ENCODE measurements at places on chromosomes 5 and 9.

- no peak for DNase-seq
Measured at GRCh38 chr5:149616727-149617285, 35.5 kb downstream of the ARHGEF37 start.

DNA sequence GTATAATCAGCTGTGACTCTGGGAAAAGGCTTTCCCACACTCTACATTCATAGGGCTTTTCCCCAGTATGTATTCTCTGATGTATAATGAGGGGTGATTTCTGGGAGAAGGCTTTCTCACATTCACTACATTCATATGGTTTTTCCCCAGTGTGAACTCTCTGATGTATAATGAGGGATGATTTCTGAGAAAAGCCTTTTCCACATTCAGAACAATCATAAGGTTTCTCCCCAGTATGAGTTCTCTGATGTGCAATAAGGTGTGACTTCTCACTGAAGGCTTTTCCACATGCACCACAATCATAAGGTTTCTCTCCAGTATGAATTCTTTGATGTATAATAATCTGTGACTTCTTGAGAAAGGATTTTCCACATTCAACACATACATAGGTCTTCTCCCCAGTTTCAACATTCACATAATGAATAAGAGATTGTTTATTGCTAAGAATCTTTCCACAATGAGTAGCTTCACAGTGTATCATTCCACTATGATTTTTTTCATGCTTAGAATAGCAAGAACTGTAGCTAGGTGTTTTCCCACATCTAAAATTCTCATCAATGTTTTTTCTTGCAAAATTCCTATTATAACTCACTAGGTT, 26.7 kb upstream of the ZNF300 start:
- DNase-seq: no peak

GRCh38 chr9:95516221-95516733, 494 bp downstream of the PTCH1 start:
- DNase-seq: no peak

DNA sequence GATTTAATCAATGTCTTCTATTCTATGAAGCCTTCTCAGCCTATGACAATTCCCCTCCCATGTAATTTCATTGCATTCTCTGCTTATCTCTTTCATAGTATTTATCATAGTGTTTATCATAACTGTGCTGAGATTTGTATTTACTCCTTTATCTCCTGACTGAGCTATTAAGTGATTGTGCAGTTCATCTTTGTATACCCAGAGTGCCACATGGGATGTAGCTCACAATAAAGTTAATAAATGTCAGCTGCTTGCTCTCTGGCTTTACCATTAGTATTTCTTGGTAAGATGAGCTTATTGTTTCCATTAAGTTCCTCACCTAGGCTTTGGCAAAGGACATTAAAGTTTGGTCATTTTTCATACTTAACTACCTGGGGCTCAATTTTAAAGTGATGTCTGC, 275.1 kb upstream of the MPDZ start:
- no peak for DNase-seq

- no peak for DNase-seq
Measured at GRCh38 chr5:85453026-85453349, 1068.3 kb upstream of the EDIL3 start.

DNA sequence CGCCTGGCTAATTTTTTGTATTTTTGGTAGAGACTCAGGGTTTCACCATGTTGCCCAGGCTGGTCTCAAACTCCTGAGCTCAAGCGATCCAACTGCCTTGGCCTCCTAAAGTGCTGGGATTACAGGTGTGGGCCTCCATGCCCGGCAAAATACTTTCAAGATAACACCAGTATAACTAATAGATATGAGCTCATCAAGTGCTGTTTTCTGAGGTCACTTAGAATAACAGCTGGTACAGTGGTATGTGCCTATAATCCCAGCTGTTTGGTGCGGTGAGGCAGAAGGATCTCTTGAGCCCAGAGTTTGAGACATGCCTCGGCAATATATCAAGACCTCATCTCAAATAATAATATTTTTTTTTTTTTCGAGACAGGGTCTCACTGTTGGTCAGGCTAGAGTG, 30.5 kb upstream of the CREBRF start:
- no peak for DNase-seq

GRCh38 chr5:68932830-68933434, 160.9 kb upstream of the SLC30A5 start:
- DNase-seq: no peak

GRCh38 chr9:2029666-2030170, 14.6 kb downstream of the SMARCA2 start:
- DNase-seq: no peak

DNA sequence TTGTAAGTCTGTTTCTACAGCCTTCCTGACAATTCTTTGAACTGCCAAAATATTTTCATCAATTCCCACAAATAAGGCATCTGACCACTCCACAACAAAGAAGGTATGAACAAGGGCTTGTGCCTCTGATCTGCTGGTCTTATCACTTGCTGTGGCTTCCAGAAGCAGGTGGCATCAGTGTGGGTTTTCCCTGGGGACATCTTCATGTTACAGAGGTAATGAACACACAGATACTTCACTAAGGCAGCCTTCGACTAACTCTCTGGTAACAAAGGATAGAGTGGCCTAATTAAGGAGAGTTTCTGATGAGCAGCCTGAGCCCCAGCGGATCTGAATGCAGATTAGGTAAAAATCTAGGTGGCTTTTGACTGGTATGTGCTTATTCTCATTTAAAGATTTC, 15.2 kb upstream of the ERAP2 start:
- no peak for DNase-seq

DNA sequence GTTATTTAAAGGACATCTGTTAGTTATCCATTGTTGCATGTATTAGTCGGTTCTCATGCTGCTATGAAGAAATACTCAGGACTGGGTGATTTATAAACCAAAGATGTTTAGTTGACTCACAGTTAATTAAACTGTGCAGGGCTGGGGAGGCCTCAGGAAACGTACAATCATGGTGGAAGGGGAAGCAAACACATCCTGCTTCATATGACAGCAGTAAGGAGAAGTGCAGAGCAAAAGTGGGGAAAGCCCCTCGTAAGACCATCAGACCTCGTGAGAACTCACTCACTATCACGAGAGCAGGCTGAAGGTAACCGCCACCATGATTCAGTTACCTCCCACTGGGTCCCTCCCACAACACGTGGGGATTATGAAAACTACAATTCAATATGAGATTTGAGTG, 2064.1 kb downstream of the MAT2B start:
- DNase-seq: no peak

DNA sequence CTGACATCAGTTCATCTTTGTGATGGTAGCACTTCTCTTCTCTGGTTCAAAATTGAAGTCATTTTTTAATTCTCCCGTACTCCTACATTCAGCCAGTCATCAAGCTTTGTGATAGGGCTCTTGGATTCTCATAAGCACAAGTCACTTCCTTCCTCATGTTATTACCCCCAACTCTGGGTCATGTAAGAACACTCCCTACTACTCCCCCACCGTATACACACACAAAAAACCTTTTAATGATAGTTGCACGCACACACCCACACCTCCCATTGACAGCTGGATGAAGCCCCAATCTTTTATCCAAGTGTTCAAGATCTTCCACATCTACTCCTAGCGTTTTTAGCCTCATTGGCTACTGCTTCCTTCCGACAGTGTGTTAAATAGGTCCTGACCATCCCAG, 16.8 kb downstream of the KDM3B start:
- DNase-seq: no peak

GRCh38 chr5:10836986-10837385, 76.0 kb upstream of the DAP start:
- DNase-seq: peak; percentile 44

- no peak for DNase-seq
Measured at GRCh38 chr5:38257308-38258041, 884 bp upstream of the EGFLAM start.

DNA sequence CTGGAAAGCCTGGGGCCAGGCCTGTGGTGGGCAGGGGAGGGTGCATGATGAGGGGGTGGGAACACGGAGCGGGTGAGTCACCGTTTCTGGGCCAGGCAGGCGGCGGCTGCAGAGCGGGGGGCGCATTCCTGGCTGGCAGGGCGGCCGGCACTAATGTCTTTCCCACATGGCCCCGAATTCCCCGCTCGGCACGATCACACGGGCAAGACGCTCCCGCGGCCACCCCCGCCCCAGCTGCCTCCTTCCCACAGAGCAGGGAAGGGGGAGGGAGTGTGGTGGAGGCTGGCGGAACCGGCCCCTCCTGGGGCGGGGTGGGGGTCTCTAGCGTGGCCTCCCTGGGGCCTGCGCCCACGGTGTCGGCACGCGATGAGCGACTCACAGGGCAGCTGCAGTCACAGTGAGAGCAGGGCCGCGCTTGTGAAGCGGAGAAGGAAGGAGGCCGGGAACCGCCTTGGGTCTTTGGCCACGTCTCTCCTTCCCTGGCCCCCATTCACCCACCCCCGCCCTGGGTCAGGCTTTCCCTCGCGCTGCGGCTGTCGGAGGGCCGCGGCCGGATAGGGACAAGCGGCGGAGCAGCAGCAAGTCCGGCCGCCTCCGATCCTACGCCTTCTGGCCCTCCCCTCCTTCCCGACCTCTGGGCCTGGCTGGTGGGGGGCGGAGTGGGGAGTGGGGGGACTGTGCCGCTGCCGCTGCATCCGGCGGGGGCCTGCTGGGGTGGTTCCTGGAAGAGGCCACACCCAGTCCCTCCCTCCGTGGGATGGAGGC, 48.9 kb downstream of the CXXC5 start:
- DNase-seq: peak; percentile 84

DNA sequence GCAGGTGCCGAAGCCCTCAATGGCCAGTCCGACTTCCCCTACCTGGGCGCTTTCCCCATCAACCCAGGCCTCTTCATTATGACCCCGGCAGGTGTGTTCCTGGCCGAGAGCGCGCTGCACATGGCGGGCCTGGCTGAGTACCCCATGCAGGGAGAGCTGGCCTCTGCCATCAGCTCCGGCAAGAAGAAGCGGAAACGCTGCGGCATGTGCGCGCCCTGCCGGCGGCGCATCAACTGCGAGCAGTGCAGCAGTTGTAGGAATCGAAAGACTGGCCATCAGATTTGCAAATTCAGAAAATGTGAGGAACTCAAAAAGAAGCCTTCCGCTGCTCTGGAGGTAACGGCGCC, 32.9 kb downstream of the CXXC5 start:
- DNase-seq: no peak

DNA sequence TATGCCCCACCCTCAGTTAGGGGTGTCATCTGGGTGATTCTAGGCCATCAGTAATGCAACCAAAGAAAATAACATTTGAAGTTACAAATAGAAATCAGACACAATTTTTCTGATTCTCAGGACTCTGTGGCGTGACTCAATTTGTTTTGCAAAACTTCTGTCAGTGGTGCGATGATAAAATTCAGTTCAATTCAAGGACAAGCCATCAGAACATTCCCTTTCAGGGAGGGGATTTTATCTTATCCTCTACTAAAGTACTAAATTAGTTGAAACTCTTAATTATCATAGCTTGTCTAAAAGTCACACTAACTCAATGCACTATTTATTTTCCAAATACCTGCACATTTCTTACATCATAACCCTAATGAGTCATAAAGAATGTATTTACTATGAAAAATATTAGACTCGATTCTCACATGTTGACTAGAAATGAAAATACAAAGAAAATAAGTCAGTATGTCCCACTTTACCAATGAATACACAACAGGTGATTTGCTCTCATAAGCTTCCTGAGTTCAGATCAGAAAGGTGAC, 28.2 kb downstream of the HTR4 start:
- no peak for DNase-seq

- no peak for DNase-seq
Measured at GRCh38 chr5:133877351-133878235, 90.8 kb downstream of the C5orf15 start.

GRCh38 chr9:120324996-120325642, 254.8 kb downstream of the CDK5RAP2 start:
- no peak for DNase-seq

DNA sequence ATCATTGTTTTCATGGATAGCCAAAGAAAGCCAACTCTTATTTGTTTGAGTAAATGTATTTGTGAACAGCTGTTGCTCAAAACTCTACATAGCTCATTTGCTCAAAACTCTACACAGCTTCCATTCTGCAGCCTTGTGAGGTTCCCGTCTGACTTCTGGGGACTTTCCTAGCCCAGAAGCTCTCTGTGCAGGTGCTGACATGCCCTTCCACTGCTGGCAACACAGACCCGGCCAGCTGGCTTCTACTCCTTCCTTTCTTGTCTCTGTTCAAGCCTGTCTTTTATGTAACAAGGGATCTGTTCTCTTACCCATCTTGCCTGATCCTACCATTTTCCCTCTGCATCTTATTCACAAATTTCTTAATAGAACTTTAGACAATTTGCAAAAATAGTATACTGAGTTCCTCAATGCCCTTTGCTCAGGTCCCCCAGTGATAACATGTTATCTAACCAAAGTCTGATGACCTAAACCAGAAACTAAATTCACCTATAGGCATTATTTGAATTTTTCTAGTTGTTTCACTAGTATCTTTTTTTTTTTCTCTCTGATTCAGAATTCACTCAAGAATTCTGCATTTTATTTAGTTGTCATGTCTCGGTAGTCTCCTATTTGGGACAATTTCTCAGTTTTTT, 556.5 kb upstream of the SEMA6A start:
- no peak for DNase-seq

GRCh38 chr5:27125856-27126255, 87.5 kb upstream of the CDH9 start:
- no peak for DNase-seq

- peak; percentile 86 for DNase-seq
Measured at GRCh38 chr9:92634712-92635605, 35.0 kb downstream of the IPPK start.

DNA sequence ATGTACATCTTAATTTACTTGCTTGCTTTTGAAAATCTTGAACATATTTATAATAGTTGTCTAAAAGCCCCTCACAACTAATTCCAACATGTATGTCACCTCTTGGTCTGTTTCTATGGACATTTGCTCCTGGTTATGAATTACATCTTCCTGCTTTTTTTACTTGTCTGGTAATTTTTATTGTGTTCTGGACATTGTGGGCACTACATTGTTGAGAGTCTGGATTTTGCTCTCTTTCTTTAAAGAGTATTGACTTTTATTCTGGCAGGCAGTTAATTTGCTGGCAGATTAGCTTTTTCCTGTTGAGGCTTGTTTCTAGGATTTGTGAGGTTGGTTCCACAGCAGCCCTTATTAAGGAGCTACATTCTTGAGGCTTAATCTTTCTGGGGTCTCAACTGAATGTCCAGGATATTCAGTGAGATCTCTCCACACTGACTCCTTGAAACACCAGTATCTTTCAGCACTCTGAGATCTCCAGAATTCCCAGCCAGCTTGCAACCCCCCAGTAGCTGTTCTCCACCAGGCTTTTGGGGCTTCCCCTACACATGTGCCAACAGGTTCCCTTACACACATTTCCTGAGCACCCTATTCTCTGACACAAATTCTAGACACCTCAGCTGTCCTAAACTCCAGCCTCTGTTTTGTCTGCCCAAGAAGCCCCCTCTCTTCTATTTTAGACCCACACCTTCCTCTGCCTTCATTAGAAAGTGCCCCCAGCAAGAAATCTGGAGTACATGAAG, 27.4 kb downstream of the KIAA1191 start:
- DNase-seq: no peak

All from fibroblast of the aortic adventitia (primary cell).